Hematopoietic multipotent progenitor cell treated with erythropoietin and hydrocortisone succinate and interleukin-3 and kit ligand, for 4 days (in vitro differentiated cells): ENCODE measurements at places on chromosomes 7 and 10.
A peak's percentile ranks its signal among the peaks of the same experiment; 100 is the strongest.

DNA sequence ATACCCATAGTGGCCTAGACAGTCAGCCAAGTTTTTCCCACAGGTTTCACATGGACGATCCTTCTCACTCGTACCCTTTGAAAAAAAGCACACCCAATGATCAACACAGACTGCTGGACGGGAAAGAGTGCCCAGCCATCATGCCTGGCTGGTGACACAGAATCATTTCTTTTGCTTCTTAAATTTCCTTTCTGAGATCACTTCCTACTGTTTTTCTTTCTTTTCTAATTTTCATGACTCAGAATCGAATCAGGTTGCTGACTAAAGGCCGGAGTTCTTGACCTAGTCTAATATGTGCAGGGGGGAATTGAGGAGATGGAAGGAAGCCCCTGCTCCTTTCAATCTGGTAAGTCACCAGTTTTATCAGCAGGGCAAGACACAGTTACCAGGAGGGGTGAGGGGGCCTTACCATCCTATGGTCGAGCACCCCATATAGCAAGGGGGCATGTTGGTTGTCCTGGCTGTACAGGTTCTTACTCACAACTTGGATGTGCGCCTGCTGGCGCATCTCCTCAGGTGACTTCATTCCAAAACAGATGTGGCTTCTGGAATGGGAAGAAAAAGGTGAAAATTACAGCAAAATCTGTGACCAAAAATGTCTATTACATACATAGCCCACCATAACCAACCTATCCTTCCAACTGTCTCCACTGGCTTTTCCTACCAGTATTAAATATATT is 3.5 kb downstream of the POLR3A start:
- DNase-seq, result no peak

GRCh38 chr7:99373091-99374066 is 1.2 kb upstream of the ARPC1B start:
- no peak for DNase-seq

- DNase-seq, result no peak
These were observed 1159.6 kb downstream of the SORCS3 start for GRCh38 chr10:105800641-105801040.

- no peak for DNase-seq
These were observed 155.8 kb downstream of the AOAH start for GRCh38 chr7:36568452-36568849.

GRCh38 chr7:73735528-73735905 is 3.1 kb downstream of the ABHD11 start:
- DNase-seq, result no peak

DNA sequence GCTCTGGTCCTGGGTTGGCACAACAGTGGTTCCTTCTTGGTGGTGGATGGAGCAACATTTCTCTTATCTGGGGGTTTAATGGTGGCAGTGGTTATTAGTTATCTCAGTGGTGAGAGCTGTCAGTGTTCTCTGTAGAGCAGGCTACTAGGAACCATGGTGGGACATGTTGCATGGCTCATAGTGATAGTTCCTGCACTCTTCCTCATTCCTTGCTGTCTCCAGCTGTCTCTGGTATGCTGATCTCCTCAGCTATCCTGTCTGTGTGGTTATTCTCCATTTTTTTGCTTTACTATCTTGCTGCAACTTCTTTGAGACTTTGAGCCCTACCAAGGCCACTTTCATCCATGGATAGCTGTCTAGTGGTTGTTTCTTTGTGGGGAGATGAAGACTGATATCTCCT is 44.0 kb downstream of the CCDC7 start:
- DNase-seq, result peak; percentile 65

GRCh38 chr10:5292196-5292735 is 72.5 kb upstream of the UCN3 start:
- peak; percentile 39 for DNase-seq

GRCh38 chr7:137790828-137791227 is 55.9 kb downstream of the DGKI start:
- no peak for DNase-seq

DNA sequence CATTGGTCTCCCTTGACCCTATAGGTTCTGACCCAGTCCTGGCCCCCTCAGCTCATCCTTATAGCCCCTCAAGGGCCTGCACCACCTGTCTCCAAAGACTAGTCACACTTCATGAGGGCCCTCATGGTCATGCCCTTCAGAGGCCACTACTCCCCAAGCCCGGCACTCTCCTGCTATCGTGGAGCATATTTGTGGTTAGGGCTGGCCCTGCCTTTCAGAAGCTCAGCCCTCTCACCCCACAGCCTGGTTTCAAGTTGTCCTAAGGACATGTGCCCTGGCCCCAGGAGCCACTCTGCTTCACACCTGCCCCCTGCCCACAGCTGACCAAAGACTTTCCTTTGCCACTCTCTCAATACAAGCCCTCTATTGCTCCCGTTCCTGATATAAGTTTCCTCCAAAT is 60.3 kb upstream of the LBX1 start:
- no peak for DNase-seq

DNA sequence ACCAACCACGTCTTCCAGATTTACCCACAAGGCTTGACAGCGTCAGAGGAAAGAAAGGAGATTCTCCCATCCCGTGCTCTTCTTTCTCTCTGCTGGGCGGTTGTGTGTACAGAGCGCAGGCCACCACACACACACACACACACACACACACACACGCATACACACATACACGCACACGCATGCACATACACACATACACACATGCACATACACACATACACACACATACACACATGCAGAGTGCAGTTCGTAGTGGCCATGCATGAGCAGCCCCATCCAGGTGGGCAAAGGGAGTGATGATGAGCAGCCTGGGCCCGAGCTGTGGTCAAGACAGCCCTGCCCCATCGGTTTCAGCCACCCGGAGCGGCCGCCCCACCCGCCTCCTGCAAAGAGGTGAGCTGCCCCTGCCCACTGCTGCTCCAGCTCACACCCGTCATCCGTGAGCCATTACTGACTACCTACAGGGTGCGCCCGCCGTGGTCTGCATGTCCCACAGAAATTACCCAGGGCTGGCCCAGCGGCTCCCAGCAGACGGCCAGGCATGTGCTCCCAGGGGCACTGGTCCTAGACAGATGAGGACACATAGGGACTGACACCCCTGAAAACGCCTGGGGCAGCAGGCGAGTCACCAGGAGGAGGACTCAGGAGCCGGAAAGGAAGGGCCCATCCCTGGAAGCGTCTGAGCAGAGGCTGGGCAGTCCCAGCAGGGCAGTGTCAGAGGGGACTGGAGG is 69.6 kb downstream of the ASB13 start:
- no peak for DNase-seq

DNA sequence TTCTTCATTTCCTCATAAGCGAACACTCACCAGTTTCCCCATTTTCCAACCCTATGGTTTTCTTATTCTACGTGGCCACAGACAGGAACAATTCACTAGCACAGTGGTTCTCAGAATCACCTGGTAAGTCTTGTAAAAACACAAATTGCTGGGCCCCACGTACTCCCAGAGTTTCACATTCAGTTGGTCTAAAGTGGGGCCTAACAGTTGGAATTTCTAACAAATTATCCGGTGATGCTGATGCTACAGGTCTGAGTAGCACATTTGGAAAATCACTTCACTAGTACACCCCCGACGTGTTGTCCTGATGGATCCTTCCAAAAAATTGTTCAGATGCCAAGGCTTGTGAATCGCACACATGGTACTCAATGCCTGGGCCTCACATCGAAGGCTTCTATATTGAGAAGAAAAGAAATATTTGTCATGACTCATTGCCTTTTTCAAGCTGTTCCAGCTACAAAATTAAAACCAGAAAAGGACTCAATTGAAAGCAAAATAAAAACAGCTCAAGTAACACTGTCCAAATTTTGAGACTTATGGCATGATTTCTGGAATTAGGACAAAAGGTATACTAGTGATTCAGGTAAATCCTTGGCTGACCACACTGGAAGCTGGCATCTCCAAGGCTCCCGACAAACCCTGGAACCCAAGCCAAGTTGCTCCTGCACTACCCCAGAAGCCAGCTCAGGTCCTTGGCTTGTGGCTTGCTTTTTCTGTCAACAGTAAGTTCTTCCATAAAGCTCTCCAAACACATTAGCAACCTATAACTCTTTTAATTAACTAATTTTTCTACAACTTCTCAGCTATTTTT is 12.9 kb upstream of the VIM start:
- no peak for DNase-seq

- peak; percentile 73 for DNase-seq
These were observed 173.9 kb downstream of the NEURL1 start for GRCh38 chr10:103667356-103667755.

DNA sequence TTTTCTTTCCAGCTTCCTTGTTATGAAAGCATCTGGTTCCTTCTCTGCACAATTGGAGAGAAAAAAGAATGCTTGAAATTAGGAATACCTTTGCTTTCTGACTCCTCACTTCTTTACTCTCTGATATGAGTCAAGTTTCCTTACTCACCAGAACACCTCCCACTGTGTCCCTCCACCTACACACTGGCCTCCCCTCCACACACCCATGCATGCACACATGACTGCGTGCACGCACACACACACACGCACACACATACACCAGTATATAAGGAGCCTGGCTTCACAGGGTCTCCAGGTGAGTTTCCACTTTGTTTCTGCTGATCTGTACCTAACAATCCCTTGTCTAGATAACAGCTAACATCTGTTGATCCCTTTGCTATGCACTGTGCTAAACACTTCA is 11.4 kb upstream of the PTER start:
- no peak for DNase-seq

DNA sequence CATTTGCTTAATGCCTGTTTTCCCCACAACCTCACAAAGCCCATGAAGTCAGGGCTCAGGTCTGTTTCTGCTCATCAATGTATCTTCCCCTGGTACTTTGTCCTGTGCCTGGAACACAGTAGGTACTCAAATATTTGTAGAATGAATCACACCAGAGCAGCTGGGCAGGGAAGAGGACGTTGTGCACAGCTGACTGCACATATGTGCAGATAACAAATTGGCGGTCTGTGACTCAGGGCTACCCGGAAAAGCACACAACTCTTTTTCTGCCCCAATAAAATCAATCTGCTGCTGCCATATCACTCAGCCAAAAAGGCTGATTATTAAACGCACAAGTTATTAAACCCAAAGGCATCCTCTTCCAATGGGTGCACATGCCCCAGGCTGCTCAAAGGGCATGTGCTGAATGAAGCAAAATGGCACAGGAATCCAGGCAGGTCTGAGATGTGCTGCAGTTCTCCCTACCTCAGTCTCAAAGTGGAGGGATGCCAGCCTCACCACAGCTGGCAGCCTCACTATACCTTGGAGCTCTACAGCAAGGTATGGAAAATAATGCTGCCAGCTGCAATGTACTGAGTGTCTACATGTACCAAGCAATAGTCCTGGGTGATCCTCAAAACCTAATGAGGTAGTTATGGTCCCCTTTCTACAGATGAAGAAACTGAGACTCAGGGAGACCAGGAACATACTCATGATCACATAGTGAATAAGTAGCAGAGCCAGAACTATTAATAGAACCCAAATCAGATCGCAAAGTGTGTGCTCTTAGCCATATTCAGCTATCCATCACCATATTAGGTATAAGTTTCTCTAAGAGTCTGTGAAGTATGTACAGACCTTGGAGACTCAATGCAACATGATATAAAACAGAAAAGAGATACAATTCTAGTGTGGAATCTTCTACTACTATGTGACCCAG is 43.4 kb downstream of the SORBS1 start:
- DNase-seq, result peak; percentile 85

DNA sequence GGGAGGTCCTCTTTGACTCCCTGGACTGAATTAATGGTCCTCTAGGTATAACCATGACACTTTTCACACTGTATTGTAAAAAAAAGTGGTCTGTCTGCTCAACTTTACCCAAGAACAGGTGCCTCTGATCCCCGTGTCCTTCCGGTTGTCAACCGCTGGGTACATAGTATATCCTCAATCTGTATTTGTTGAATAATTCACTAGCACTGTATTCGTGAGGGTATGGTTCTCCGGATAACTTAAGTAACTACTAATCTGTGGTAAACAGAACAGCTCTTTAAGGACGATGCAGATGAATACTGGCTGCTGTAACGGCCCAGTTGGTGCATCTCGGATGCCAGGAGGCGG is 472 bp upstream of the ADAM22 start:
- DNase-seq, result no peak

DNA sequence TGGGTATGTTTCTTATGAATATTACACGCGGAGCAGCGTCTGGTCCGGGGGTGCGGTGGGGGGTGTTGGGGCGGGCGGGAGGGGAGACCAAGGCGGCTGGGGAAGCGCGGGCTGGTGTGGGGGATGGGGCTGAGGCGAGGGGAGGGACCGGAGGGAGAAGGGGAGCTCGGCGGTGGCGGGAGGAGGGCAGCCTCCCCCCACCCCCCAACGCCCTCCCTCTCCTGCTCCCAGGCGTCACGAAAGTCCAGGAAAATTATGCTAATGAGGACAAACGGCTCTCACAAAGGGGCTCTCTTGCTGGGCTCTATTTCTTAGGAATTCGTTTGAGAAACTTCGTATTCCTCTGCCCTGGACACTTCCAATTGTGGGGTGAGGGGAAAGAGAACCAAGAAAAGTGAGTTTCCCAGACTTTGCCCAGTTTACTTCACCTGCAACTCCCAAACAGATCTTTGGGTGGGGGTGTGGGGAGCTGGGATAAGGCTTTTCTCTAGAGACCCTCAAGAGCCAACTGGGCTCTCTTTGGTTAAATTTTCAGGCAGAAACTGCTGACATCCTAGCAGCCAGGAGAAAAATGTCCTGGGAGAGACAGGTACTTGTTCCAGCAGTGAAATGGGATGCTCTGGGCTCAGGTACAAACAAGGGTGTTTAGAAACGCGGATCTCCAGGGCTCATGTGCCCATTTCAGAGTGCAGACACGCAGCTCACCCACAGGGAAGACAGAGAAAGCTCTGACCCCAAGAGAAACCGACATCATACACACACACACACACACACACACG is 11.7 kb upstream of the HOXA2 start:
- DNase-seq, result no peak

DNA sequence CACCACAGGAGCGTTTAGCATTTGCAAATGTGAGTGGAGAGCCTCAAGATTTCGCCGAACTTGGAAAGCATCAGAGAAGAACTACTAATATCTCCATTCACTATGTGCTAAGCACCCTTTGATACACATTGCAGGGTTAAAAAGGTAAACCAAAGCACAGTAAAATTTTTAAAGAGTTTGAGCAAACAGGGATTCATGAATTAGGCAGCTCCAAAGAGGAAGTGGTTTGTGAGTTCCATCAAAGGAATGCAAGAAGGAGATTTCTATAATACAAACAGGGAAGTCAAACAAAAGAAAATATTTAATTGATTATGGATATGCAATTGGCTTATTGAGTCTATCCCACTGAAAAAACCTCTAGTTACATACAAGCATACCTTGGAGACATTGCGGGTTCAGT is 81.1 kb upstream of the TMEM72 start:
- no peak for DNase-seq

DNA sequence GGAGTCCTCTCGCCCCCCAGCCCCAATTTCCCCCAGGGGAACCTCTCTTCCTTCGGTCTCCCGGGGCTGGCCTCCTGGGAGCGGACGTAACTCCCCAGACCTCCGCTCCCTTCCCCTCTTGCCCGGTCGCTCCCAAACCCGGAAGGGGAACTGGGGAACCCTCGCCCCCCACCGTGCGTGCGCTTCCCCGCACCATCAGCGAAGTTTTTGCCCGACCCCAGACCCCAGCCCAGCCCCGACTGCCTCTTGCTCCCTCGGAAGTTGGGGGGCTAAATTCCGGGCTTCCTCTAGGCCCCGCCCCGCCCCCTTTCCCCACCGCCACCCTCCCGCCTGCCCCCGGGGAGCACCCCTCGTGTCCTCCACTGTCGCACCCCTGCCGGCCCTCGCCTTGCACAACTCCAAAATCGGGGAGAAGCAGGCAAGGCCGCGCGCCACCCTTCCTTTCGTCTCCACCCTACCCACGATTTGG is 436 bp downstream of the GNB2 start:
- DNase-seq, result peak; percentile 75

- peak; percentile 80 for DNase-seq
These were observed 46.6 kb downstream of the CCSER2 start for GRCh38 chr10:84375011-84375410.
